Esophagus mucosa (tissue), 1 donor: ENCODE measurements at places on chromosomes 13 and 19. TPM values are rescaled to one million over a fixed set of nuclear protein-coding genes. Genes with fewer than 3 reads are reported as not detected.

The ZNF69 gene
- total RNA-seq, result 0.64 TPM

The GJB2 gene
- total RNA-seq, result 1,565 TPM

The PRRG2 gene
- total RNA-seq, result 13.2 TPM

The ZIC5 gene
- total RNA-seq, result not detected

The SLC15A1 gene
- 2.9 TPM for total RNA-seq

The WDR88 gene
- not detected for total RNA-seq
